ENCODE measurements at places on chromosomes 11 and 22.

DNA sequence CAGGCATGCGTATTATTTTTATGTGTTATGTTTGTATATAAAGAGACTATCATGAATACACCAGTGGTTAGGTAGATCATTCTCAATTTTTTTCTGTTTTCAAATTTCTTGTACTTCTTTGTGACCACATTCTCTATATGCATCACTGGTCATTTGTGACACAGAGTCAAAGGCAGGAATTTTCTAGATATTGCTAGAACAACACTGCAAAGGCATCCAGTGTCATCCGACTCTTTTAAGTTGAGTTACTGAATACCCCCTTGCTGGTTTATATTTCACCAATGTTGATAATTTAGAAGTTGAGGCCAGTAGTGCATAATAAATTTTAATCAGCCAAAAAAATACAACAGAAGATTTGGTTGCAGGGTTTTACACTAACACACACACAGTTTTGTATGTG lies 351.8 kb downstream of the CASP12 start:
- no peak for DNase-seq

DNA sequence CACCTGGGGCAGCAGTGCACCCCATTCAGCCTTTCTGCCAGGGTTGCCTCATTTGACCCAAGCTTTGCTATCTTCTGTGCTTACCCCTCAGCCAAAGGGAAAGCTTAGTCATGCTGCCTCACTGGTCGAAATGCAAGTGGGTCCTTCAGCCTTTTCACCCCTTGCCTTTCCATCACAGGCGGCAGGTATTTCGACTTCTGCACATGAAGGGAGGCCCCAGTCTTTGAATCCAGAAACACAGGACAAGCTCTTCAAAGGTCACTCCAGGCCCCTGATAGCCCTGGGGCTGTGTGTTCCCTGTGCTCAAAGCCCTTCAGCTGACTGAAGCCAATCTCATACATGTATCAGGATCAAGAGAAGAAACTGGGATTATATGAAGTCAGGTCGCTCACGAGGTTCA lies 129.7 kb downstream of the SNX19 start:
- no peak for DNase-seq

DNA sequence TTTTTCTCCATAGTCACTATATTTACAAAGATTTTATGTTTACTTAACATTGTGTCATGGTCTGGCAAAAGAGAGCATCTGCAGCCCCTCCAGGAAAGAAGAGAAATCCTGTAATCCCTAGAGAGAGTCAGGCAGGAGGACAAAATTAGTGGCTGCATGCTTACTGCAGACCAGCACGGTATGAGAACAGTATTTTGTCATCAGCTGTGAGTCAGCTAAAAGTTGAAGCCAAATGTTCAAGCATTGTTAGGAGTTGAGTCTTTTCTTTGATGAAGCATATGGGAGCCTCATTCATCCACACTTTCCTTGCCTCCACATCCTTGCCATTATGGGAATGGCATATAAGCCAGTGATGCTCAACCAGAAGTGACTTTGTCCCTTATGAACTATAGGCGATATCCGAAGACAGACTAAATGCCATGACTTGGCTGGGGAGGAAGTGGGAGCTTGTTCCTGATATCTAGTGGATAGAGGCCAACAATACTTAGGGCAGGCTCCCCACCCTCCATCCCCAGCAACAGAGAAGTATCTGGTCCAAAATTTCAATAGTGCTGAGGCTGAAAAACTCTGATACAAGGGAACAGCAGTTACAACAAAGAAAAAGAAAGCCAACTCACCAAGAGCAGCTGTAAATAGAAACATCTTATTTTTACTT lies 112.0 kb upstream of the OR5AK2 start:
- no peak for DNase-seq

DNA sequence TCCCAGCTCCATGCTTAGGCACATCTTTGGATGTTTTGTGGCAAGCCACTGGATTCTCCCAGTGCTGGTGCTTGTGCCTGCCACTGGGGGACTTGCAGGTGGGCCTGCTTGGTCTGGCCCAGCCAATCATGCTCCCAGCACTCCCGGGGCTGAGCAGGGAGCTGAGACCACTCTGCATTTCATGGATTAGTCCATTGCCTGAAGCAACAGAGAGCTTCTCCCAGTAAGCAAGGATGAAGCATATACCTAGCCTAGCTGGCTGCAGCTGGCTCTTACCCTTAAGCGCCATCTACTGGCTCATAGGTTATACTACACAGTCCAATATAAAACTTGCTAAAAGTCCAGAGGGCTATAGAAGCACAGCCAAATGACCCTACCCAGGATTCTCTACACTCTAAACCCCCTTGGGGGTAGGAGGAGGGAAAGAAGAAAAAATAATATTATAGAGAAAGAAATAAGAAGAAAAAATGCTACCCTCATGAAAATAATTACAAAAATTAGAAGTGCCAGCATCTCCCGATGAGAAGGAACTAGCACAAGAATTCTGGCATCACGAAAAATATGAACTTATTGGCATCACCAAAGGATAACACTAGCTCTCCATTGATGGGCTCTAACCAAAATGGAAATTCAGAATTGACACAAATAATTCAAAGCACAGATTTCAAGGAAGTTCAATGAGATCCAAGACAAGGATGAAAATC lies 275.3 kb downstream of the C11orf87 start:
- no peak for DNase-seq

- DNase-seq = no peak
Observed at GRCh38 chr11:44760917-44761550, 34.3 kb downstream of the TSPAN18 start.

DNA sequence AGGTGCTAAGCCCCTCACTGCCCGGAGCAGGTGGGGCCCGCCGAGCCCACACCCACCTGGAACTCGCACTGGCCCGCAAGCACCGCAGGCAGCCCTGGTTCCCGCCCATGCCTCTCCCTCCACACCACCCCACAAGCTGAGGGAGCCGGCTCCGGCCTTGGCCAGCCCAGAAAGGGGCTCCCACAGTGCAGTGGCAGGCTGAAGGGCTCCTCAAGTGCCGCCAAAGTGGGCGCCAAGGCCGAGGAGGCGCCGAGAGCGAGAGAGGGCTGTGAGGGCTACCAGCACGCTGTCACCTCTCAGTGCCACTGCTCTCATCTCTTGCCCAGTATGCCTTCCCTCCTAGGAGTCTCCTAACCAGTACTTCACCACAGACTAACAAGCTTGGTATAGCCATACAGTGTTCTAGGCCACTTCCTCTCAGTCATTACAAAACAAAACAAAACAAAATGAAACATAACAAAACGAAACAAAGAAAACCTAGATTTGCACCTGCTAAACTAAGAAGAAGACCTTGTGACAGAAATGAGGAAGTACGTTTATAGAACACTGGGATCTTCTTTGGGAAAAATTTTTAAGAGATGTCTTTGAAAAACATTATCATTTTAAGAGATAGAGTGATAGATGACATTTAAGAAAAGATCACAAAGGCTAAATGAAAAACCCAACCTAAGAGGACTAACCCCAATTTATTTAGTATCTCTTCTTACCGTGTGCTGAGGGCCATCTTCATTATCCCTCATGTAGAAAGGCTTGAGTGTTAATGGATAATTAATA lies 47.7 kb upstream of the GAB2 start:
- peak; percentile 4 for DNase-seq

GRCh38 chr11:36458129-36458915 lies 51.8 kb downstream of the TRAF6 start:
- no peak for DNase-seq

GRCh38 chr22:32395107-32395506 lies 16.9 kb downstream of the RTCB start:
- no peak for DNase-seq
